ENCODE measurements at places on chromosomes 3 and 15. TPM values are rescaled to one million over a fixed set of nuclear protein-coding genes. Genes with fewer than 3 reads are reported as not detected.

CEP152 gene
- total RNA-seq: 14.5 TPM

DNA sequence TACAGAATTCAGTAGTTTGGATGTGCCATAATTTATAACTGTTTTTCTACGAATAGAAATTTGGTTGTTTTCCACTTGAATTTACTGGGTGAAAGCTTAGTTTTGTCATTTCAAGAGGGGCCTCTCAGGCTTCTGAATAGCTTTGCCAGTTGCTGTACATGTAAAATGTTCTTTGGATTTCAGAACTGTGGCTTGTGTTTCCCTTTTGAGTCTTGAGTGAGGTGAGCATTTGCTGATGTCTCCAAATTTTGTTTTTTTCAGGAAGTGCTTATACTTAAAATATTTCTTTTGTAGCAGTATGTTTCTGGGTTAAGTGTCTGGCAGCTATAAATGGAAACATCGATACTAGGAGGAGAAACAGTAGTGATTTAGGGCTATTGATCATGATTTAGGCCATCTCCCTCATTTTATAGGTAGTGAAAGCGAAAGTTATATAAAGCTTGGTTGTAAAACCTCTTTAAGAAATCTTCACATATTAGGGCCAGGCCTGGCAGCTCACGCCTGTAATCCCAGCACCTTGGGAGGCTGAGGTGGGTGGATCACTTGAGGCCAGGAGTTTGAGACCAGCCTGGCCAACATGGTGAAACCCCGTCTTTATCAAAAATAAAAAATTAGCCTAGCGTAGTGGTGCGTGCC is 9.2 kb upstream of the TRAK1 start:
- DNase-seq: no peak

ISY1 gene
- total RNA-seq: 97.6 TPM

ATP13A4 gene
- not detected for total RNA-seq

LSM3 gene
- 17.4 TPM for total RNA-seq

GRCh38 chr15:64739156-64739555 is 36.2 kb downstream of the RBPMS2 start:
- no peak for DNase-seq

DNA sequence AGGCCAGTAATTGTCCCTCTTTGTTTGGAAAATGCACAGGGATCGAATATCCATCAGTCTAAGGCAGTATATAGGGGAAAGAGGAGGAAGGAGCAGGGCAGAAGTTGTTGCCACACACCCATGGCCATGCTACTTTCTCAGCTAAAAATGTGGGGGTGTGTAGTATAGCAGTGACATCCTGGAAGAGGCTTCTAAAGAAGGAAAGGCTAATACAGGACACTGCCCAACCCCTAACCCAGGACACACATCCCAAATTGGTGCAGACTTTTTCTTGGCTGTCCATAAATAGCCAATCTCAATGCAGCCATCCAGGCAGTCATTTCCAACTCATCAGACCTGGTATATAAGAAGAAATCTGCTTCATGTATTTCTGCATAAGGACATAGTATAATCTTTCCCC is 33.1 kb upstream of the LRRN1 start:
- no peak for DNase-seq

- DNase-seq: no peak
Measured at GRCh38 chr3:34973586-34973985, 665.7 kb upstream of the ARPP21 start.

- peak; percentile 37 for DNase-seq
Measured at GRCh38 chr15:79283252-79284048, 928 bp downstream of the ANKRD34C start.

DNA sequence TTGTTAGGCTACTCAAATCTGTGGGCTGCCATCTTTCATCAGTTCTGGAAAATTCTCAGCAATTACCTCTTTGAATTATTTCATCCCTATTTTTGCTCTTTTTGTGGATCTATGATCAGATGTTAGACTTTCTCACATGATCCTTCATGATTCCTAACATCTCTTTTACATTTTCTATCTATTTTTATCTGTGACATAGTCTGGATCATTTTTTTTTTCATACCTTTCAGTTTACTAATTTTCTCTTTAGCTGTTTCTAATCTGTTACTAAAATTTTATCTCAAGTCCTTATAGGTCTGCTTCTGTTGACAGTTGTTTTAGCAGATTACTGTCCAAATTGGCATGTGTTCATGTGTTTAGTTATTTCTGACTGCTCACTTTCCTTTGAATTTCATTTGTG is 42.3 kb upstream of the HDC start:
- no peak for DNase-seq

- no peak for DNase-seq
Measured at GRCh38 chr3:122184591-122184929, 1.1 kb downstream of the CASR start.
